ENCODE measurements at places on chromosomes 1 and 21.

DNA sequence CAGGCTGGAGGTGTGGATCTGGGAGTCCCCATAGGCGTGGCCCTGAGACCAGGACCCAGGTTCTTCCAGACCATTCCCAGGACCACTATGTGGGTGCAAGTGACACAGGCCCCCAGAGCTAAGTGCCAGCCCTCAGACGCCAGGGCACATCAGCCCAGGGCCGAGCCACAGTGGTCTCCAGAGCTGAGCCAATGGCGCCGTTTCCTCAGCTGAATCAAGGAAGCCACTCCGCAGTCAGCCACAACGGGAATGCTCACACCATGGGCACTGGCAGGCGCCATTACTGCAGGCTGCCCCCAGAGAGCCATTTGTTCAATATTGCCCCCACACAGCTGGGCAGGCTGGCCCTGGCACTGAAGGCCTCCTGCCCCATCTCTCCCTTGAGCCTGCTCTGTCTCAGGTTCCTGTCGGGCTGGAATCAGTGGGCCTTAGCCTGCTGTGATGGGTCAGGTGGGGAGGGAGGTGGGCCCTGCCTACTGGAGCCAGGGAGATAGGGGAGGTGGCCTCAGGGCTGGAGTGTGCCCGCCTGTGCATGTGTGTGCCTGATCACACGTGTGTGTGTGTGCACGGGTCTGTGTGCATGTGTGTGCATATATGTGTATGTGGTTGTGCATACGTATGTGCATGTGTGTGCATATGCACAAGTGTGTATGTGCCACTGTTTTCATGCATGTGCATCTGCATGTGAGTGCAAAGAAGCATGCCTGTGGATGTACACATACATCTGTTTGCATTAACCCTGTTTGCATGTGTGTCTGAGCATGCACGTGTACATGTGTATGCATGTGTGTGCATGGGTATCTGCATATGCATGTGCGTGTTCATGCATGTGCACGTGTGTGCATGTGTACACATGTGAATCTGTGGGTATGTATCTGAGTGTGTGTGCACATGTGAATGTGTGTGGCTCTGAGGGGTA lies 6.1 kb downstream of the GJC2 start:
- DNase-seq: no peak

DNA sequence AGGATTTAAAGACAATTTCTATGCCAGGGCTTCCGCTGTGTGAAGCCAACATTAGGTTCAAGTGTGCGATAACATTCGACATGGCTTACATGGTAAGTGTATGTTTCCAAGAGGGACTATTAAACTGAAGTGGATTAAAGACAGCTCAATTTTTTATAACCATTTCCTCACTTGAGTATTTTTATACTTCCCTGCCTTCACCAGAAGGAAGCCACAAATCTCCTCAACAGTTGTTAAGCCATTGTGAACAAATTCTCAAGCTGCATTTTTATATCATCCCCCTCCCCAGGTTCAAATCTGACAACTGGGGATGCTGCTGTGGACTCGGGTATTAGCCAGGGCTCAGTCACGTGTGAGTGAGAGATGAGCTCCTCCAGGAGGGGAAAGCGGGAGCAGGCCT lies 116.3 kb downstream of the RHOU start:
- no peak for DNase-seq

DNA sequence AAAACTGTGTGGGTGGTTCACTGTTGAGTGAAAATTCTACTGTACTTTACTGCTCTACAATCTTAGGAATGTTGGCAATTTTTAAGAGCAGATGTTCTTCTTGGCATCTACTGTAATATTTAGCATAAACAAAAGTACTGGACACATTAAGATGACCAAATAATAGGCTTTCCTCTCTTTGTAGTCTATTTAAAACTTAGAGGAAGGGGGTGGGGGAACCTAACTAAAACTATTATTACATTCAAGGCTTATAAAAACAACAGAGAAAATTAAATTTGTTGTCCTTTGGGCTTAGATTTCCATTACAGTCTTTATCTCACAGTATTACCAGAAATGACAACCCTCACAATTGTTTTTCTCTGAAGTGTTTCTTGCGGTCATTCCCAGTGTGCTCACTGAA lies 181.2 kb downstream of the PLPPR4 start:
- DNase-seq: no peak

- DNase-seq: peak; percentile 76
Observed at GRCh38 chr1:26378088-26378878, 5.7 kb upstream of the ZNF683 start.

- no peak for DNase-seq
Observed at GRCh38 chr1:151760597-151761385, 2.5 kb downstream of the MRPL9 start.

DNA sequence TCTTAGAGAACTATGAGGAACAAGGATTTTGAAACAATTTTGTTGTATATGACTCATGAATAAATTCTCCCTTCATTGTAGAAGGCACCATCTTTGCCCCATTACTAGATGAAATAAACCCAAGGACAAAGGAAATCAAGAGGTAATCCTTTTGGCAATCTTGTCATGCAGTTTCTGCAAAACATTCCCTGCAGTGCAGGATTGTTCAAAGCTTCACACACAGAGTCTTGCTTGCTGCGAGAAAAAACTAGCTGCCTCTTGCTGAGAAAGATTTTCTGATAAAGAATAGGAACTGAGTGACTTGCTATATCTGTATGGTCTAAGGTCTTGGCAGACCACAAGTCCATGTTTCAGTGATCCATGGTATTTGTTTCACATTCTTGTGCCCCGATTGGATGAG lies 657.4 kb upstream of the ADGRL4 start:
- DNase-seq: no peak

DNA sequence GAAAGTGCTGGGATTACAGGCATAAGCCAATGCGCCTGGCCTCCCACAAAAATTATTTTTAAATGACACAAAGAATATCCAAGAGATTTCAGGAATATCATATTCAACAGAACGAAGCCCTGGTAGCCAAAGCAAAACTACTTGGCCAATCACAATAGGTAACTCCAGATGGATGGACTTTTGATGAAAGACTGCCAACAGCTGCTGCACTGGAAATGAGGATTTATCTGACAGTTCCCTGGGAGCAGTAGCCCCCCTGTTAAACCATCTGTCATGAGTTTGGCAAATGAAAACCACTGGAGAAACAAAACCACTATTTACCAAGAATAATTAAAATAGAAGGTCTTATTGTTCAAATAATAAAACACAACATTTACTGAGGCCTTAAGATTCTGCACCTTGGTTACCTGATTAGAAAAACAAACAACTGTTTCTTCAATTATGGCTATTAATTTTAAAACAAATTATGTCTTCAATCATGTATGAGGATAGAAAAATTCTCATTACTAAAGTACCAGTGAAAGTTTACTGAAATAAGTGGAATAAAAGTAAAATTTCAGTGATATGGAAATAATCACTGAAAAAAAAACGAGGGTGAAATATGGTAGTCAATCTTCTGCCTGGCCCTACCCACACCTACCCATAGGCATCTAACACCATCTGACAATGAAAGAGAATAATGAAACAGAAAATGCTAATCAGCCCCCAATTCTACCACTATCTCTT lies 34.3 kb upstream of the PSMG1 start:
- no peak for DNase-seq

GRCh38 chr1:112083487-112083886 lies 94.0 kb upstream of the KCND3 start:
- DNase-seq: no peak

DNA sequence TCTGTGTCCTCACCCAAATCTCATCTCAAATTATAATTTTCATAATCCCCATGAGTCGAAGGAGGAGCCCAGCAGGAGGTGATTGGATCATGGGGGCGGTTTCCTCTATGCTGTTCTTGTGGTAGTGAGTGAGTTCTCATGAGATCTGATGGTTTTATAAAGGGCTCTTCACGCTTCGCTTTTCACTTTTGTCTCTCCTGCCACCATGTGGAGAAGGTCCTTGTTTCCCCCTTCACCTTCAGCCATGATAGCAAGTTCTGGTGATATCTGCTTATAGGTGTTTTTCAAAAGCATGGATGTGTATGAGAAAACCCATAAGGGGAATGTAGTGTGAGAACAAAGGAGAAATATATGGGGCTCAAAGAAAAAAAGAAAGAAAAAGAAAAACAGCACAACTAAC lies 405.9 kb upstream of the RGS18 start:
- no peak for DNase-seq

- DNase-seq: no peak
Observed at GRCh38 chr1:14500041-14500440, 98.4 kb upstream of the KAZN start.

- DNase-seq: no peak
Observed at GRCh38 chr1:227869279-227869842, 53.9 kb downstream of the PRSS38 start.

GRCh38 chr1:100445565-100445964 lies 92.4 kb upstream of the GPR88 start:
- DNase-seq: no peak

All from stimulated activated CD8-positive, alpha-beta memory T cell treated with anti-CD3 and anti-CD28 coated beads, Interleukin-12 subunit alpha, Interleukin-12 subunit beta, amount 100 ng/mL, for 4 hours (primary cell).